IPS DF 19.7 (cell line): ENCODE measurements at places on chromosomes 13 and 19.

- no peak for DNase-seq
These were observed 182.6 kb upstream of the IRS2 start for GRCh38 chr13:109968876-109969577.

DNA sequence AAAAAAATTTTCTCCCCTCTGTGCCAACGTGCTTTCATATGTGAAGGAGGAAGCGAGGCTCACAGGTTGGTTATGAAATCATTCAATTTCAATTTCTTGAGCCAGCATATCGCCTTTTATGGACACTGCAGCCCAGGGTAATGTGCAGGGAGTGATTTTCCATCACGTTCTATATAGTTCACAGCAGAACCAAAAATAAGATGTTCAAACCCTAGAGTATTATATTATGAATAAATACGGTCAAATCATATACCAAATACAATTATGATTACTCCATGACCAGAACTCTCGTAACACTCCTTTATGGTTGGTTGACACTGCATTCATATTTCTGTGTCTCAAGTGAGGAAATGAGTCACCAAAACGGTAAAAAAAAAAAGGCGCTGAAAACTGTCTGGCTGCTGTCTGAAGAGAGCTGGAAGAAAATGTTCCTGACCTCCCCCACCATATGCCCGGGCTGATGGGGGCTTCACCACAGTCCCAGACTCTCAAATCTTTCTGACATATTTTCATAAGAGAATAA, 75.8 kb upstream of the UBAC2 start:
- DNase-seq: no peak

DNA sequence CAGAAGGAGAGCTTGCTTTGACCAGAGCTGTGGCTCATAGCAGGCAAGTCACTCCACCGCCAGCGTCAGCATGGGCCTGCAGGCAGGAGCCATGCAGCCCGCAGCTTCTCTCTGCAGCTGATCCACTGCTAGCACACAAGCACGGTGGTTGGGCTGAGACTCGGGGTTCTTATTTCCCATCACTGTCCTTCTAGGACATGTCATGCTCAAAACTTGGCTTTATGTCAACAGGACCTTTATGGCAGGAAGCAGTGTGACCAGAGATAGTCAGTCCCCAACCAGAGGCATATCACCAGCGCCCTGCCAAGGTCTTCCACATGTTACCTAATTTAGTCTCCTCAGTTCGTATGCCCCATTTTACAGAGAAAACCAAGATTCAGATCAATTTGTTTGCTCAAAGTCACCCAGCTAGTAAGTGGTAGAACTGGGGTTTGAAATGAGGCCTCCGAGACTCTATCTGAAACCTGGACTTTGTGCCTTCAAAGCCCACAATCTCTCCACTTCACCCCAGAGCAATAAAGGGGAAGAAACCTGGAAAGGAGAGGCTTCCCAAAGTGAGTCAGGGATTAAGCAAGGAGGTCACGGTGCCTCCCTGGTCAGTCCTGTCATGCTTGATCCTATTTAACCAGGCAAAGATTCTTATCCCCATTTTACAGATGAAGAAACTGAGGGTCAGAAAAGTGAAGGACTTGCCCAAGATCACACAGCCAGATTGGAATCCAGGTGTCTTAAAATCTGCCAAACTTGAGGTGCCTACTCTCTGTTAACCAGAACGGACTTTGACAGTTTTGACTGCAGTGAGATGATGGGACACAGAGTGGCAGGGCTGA, 5.1 kb downstream of the TMEM272 start:
- DNase-seq: no peak

DNA sequence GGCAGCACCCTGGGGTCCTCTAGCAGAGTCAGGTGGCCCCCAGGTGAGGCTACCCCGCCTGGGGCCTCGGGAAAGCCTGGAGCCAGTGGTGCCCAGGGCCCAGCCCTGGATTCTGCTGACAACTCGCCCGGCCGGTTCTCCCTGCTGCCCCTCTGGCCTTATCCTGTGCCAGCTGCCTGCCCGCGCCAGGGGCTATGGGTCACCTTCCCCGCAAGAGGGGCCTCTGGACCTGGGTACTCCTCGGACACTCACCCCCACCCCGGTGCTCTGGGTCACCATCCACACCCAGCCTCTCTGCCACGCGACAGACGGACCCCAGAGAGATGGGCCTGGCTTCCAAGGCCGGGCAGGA, 24.0 kb downstream of the ZBTB7A start:
- DNase-seq: no peak

- no peak for DNase-seq
These were observed 751.1 kb downstream of the FGF9 start for GRCh38 chr13:22422023-22422422.

GRCh38 chr19:44530777-44531176, 1.3 kb upstream of the CEACAM20 start:
- no peak for DNase-seq

- no peak for DNase-seq
These were observed 1761.5 kb downstream of the PCDH9 start for GRCh38 chr13:65468628-65469027.

DNA sequence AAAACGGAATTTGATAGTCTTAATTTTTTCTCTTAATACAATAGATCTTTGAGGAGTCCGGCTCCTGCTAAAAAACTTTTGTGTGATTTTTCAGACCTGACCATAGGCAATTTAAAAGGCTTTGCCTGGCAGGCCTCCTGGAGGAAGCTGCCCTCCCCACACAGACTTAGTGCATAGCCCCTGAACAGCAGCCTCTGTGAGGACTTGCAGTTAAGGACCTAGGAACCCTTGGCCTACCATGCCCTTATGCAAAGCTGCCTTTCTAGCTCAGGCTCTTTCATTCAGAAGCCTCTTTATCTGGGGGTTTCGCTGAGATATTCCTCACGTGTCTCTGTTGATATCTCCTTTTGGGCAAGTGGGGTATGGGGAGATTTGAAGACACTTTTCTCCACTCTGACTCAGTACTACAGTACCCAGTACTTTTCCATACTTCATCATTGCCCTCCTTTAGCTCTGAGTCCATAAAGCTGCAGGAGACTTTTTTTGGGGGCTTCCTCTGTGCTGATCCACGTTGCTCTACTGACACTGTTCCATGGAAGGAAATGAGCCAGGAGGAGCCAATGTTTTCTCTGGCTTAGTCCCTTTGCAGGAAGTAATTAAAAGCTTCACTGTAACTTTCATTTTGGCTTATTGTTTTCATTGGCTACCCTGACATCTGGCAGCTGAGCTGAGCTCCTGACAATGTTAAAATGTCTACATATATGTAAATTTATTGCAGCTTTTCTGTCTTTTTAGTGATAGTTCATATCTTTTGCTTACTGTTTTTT, 283.1 kb downstream of the TDRD3 start:
- DNase-seq: no peak

DNA sequence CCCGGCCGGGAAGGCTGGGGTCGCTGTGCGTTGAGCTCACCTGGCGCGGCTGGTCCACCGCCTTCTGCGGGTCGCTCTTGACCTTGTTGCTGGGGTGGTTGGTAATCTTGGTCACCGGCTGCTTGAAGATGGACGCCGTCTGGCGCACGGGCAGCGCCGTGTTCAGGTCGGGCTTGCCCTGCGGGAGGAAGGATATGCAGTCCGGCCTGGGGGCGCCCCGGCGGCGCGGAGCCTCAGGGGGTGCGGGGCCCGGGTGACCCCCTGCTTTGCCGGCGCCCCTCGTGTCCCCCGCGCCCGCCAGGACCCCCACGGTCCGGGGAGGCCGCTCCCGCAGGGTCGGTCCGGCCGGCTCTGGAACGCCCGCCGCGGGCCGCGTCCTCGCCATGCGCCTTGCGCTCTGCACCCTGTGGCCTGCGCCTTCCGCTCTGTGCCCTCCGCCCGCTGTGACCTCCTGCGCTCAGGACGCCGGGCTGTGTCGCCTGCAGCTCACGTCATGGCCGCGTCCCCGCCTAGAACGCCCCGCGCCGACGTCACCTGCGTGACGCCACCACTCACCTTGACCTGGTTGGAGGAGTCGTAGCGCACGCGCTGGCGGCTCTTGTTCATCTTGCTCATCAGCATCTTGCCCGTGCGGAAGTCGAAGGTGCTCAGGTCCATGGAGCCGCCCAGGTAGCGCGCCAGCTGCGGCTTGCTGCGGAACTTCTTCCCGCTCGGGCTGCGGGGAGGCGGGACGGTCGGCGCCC, 8.0 kb downstream of the MBD3 start:
- no peak for DNase-seq
